ENCODE measurements at places on chromosomes 2 and 18. TPM values are rescaled to one million over a fixed set of nuclear protein-coding genes. Genes with fewer than 3 reads are reported as not detected.

Gene ITGA4
- total RNA-seq: 1.3 TPM

Gene MDH1B
- 0.76 TPM for total RNA-seq

Gene GPN1
- total RNA-seq: 26.5 TPM

Gene GULP1
- 10.2 TPM for total RNA-seq

Gene GCA
- total RNA-seq: 7.1 TPM

Gene CHN1
- total RNA-seq: 1.8 TPM

Gene GPR35
- 0.24 TPM for total RNA-seq

Gene TXNL4A
- 77.1 TPM for total RNA-seq

Gene TEX44
- total RNA-seq: not detected

Gene CWC22
- total RNA-seq: 11.1 TPM

Gene CYRIA
- 1.3 TPM for total RNA-seq

Data from esophagus mucosa (tissue), 1 donor.